ENCODE measurements at places on chromosomes 11 and 22.

GRCh38 chr11:95192717-95193116, 38.3 kb downstream of the SESN3 start:
- DNase-seq, result no peak

GRCh38 chr11:71914617-71915189, 13.7 kb downstream of the XNDC1N start:
- DNase-seq, result no peak

DNA sequence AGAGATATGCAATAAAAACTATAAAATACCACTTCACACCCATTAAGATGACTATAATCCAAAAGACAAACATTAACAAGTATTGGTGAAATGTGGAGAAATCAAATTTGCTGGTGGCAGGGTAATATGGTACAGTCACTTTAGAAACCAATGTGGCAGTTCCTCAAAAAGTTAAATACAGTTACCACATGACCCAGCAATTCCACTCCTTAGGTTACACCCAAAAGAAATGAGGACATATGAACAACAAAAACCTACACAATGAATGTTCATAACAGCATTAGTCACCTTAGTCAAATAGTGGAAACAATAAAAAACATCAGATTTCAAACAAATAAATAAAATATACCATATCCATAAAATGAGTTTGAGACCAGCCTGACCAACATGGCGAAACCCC, 52.6 kb downstream of the RDX start:
- DNase-seq, result no peak

DNA sequence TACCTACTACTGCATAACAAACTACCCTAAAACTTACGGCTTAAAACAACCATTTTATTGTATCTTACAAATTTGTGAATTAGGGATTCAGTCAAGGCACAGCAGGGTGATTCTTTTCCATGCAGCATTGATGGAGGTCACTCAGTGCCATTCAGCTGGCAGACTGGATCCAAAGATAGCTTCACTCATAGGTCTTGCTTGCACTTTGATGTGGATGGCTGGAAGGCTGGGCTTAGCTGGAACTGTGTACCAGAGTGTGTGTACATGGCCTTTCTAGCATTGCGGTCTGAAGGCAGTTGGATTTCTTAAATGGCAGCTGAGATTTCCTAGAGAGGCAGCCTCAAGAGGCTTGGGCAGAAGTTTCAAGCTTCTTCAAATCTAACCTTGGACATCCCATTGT, 25.0 kb downstream of the YAP1 start:
- DNase-seq, result no peak

DNA sequence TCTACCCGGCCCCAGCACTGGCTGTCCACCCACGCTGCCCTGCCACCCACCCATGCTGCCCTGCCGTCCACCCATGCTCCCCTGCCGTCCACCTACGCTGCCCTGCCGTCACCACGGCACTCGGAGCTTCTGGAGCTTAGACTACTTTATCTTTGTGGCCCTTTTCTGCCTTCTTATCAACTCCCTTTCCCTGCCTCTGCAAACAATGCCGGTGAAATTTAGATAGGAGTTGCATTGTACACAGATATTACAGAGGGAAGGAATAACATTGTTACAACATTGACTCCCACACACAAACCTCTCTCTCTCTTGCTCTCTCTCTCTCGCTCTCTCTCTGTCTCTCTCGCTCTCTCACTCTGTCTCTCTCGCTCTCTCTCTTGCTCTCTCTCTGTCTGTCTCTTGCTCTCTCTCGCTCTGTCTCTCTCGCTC, 33.7 kb upstream of the BRSK2 start:
- no peak for DNase-seq

DNA sequence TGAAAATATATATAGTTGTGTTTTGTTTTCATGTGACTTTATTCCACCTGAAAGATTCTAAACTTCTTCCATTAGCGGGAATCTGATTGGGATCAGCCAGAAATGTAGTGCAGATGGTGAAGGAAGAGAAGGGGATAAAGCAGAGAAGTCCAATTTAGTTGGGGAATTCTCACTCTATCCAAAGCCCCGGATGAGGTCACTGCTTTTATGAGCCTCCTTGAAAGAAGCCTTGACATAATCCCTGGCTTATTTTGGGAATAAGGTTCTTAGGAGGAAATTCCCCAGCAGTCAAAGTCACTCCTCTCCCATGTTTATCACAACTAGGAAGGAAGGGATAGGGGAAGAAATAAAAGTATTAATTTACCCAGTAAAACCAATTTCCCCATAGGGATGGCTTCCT, 41.1 kb downstream of the OSBP start:
- DNase-seq, result no peak

DNA sequence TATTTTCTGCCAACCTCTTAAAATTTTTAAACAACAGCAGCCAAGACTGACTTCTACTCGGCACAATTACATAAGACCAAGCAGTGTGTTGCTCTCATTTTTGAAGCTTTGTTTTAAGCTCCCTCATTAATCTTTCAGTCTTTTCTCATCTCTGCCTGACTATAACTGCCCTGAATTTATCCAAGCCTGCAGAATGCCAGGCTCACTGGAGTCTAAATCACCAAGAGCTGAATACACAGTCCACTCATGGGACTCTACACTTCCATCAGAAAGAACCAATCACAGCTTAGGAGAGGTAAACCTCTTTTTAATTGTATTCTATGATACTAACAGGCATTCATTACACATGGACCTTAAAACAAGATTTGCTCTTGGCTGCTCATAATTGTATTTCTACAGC, 178.7 kb downstream of the CADM1 start:
- DNase-seq, result no peak

DNA sequence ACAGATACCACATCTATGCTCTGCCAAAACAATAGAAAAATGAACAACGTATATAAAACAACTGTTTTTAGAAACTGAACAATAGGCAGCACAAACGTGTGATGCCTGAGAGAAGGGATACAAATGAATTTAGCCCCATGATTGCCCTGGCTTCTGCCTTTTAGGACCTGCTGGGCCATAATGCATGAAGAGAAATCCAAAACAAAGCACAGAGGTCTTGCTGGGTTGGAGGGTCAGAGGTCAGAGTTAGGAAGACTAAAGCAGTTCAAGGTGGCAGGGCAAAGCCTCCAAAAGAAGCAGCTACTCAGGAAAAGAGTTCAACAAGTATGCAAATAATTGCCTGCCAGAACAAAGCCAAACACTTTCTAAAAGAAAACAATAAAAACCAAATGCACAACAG, 138.5 kb downstream of the TTC28 start:
- no peak for DNase-seq

DNA sequence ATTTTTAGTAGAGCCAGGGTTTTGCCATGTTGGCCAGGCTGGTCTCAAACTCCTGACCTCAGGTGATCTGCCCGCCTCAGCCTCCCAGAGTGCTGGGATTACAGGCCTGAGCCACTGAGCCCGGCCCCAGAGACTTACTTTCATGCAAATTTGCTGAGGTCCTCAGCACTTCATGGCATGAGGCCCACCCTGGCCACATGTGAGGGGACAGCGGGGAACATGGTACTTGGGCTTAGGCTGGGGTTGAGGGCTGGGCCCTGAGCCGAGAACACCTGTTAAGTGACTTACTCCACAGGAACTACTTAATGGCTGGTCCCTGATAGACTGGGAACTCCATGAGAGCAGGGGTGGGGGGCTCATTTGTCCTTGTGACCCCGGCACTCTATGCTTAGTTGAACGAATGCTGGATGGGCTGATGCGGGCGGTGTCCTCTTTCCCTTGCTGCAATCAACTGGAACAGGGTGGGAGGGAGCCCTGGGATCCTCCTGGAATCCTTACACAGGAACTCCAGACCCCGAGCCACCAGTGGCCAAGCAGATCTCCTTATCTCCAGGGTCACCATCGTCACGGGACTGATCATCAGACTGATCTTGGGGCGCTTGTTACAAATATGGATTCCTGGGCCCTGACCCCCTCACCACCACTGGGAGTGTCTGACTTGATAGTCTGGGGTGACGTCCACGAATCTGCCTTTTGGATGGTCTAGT, 1.0 kb downstream of the VSIG10L2 start:
- no peak for DNase-seq

Measured in non-pigmented ciliary epithelial cell (primary cell).